Activated T-helper 1 cell treated with Interleukin-2 at 50 U/mL for 16 hours (primary cell): ENCODE measurements at places on chromosomes 7 and 10.

DNA sequence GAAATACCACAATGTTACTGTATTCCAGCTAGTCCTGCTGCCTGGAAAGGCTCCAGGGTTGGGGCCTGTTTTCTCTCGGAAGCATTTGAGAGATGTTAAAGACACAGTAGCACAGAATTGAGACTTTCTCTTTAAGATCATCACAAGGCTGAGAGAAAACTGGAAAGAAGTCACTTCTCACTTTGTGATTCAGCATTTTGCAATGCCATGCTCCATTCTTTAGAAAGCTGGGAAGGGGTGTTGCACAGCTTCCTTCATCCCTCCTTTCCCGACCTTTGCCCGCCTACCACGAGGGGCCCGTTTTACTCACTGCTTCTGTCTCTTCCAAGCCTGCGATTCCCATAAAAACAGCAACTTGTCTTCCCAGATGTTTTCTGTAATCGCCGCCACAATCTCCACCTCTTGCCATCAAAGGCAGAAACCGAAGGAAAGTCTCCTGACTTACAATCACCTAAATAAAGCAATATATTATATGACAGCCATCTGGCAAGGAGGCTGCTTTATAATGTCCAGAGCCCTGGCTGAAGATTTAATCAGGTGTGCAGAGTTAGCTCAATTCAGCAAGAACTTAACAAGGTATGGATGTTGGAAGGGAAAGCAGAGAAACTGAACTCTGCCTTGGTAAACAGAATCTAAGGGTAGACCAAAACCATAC, 18.9 kb downstream of the NOD1 start:
- DNase-seq = no peak

DNA sequence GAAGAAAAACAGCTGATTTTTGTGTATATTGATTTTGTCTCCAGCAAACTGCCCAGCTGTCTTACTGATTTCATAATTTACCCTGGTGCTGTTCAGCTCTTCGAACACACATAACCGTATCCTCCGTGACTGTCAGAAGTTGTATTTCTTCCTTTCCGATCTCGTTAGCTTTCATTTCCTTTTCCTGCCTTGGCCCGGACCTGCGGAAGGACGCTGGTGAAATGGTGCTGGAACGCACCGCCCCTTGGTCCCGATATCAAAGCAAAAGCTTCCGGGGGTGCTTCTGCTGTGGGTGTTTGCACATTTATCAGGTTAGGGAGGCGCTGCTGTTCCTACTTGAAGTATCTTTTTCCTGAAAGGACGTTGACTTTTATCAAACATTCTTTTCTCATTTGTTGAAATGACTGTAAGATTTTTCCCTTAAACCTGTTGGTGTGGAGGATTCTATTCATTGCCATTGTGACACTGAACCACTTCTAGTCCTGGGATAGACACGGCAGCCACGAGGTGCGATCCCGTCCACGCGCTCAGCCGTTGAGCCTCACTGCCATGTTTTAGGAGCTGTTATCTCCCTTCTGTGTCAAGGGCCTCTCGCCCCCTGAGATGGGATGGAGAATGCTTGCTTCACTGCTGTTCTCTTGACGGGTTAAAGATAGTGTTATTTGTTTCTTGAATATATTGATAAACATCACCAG, 72.6 kb downstream of the FOXL3 start:
- no peak for DNase-seq

- no peak for DNase-seq
Observed at GRCh38 chr7:41169317-41169716, 533.6 kb downstream of the INHBA start.

GRCh38 chr7:36019538-36019937, 133.5 kb upstream of the EEPD1 start:
- DNase-seq = no peak

- DNase-seq = no peak
Observed at GRCh38 chr10:108560488-108560887, 1362.8 kb downstream of the XPNPEP1 start.

DNA sequence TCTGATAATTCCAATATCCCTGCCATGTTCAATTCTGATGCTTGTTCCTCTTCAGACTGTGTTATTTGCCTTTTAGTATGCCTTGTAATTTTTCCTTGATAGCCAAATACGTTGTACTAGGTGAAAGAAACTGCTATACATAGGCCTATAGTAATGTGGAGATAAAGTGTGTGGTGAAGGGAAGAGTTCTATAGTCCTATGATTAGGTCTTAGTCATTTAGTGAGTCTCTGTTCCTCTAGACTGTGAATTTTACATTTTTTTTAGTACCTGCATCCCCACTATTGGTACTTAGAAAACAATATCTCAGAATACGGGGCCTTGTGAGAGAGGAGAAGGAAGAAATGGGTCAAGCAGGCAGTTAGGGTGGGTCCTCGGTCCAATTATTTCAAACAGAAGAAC, 59.6 kb upstream of the SEMA3E start:
- no peak for DNase-seq

- no peak for DNase-seq
Observed at GRCh38 chr7:113015034-113015645, 71.5 kb downstream of the GPR85 start.

- DNase-seq = no peak
Observed at GRCh38 chr7:50190776-50191175, 97.7 kb upstream of the ZPBP start.

GRCh38 chr10:93080350-93081046, 6.8 kb downstream of the CYP26A1 start:
- no peak for DNase-seq

GRCh38 chr7:107232568-107233090, 63.8 kb downstream of the HBP1 start:
- DNase-seq = no peak

- no peak for DNase-seq
Observed at GRCh38 chr10:76398043-76398710, 966.8 kb downstream of the LRMDA start.

DNA sequence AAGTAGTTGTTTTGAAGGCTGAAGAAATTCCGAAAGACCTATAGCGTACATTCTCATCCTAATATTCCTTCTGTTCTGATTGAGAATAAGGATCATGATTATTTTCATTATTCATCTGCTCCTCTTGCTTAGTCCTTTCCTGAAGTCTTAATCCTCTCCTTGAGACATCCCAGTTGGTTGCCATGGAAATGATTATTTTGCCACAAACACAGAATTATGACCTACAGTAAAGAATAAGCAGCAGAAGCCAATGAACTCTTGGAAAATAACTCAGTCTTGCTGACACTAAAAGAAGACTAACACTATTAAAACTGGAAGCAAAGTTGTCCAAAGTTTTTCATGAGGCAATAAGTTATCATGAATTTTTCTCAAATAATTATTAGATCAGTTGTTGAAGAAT, 47.8 kb upstream of the JAZF1 start:
- DNase-seq = no peak

GRCh38 chr7:118867860-118868259, 643.4 kb downstream of the ANKRD7 start:
- no peak for DNase-seq

DNA sequence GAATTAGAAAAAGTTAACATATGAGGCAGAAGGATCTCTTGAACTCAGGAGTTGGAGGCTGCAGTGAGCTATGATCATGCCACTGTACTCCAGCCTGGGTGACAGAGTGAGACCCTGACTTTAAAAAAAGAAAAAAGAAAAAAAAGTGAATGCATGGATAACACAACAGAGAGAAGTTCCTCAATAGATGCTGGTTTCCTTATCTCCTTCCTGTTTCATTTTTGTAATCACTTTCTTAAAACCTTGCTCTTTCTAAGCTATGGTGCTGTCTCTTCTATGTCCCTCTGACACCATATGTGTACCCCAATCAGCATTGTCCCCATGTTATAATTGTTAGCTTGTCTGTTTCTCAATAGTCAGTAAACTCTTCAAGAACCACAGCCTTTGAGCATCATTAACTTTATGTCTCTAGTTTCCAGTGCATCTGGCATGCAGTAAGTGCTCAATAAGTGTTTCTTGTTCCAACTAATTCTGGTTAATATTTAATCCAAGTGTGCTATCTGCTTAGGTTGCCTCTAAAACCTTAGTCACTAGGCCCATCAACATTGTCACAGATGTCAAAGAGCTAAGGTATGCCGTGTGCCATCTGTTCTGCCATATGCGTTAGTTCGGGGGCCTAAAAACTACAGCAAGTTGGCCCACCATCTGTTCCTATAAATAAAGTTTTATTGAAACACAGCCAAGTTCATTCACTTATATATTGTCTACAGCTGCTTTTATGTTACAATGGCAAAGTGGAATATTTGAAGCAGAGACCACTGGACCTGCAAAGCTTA, 36.2 kb downstream of the MPP7 start:
- no peak for DNase-seq

DNA sequence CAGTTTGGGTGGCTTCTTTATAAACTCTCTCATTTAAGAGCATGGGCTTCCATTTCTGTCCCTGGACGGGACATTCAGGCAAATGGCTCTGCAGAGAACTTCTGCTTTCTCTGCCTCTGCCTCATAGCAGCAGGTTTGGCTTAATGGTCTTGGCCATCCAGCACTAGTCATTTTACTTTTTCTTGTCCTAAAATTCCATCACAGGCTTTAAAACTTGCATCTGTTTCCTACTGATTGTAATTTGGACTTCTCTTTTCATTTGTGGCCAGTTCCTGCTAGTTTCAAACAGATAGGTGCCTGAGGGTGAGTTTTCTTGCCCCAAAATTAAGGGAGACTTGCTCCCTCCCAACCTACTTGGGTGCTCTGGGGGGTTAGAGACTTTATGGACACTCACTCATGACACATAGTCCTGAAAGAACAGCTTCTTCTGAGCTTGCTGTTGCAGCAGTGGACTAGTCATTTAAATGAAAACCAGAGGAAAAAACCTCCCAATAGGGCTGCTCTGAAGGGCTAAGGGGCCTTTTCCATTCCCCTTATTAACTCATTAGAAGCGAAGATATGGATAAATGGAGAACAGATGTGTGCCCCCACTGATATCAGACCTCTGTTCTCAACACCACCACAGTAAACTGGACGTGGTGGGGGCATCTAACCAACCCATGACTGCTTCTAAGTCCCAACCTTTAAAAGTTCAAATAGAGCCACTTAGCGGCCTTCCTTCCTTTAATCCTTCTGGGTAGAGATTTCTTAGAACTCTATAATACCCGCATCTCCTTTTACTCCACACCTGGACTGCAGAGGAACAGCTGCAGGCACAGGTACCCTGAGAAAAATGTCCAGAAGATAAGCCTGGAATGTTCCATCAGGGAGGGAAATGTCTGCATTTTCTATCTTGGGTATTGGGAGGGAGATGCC, 38.8 kb downstream of the SVOPL start:
- no peak for DNase-seq

GRCh38 chr7:46604241-46604661, 683.2 kb upstream of the IGFBP3 start:
- no peak for DNase-seq

GRCh38 chr10:30943451-30943850, 88.2 kb downstream of the ZNF438 start:
- DNase-seq = no peak

DNA sequence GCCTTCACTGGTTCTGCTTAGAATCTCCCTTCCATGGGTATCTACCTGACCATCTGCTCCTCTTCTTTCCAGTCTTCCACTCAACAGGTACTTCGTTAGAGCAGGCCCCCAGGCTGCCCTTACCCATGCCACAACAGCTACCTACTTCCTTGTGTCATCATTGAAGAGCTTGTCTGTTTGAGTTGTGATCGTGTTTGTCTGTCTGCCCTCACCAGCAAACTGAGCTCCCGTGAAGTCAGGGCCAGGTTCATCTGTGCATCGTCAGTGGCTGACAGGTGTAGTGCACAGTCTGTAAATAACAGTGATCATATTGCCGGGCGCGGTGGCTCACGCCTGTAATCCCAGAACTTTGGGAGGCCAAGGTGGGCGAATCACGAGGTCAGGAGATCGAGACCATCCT, 5.0 kb downstream of the NIPSNAP2 start:
- DNase-seq = no peak

- no peak for DNase-seq
Observed at GRCh38 chr10:77138541-77138940, 499.1 kb downstream of the KCNMA1 start.

GRCh38 chr7:99004216-99004615, 125.9 kb downstream of the TRRAP start:
- DNase-seq = no peak

DNA sequence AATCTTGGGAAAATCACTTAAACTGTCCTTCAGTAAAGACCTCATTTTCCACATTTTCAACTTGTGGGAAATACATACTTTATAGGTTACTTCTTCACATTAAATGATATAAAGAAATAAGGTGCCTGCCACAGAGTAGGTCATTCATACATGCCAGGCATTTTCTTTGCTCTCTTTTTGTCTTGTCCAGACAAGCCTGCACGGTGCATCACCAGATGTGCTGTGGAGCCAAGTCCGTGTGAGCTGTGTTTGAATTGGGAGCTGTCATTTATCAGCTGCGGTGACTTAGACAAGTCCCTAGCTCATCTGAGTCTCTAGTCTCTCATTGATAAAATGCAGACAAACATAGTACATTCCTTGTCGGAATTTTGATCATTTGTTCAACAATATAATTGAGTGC, 432.9 kb downstream of the SORCS3 start:
- no peak for DNase-seq

DNA sequence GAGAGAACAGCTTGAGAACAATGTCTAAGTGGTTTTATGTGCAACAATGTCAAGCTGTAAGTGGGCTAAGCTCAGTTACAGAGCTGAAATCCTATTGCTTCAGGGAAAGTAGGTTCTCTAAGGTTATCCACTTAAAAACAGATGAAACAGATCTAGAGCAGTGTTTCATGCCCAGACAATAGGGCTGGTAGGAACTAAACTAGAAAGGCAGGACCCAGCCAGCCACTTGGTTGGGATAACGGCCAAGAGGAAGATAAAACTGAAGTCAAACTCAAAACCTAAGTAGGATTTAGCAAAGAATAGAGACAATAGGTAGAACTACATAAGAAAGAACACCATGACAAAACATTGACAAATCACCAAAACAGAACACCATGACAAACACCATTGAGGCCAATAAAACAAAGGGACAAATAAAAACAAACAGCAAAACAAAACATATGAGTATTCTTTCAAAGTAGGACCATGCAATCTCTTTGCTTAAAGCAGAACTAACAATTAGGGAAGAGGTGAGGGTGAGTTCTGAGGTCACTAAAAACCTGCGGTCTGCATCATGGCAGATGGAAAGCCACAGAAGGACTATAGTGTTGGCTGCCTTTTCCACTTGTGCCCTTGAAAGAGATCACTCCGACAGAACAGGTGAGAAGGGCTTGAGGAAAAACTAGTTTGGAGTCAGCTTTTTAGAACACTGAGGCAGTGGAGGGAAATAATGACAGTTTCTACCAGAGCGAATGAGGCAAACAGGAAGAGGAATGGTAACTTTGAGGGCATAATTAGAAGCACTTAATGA, 81.0 kb downstream of the HGF start:
- DNase-seq = no peak

DNA sequence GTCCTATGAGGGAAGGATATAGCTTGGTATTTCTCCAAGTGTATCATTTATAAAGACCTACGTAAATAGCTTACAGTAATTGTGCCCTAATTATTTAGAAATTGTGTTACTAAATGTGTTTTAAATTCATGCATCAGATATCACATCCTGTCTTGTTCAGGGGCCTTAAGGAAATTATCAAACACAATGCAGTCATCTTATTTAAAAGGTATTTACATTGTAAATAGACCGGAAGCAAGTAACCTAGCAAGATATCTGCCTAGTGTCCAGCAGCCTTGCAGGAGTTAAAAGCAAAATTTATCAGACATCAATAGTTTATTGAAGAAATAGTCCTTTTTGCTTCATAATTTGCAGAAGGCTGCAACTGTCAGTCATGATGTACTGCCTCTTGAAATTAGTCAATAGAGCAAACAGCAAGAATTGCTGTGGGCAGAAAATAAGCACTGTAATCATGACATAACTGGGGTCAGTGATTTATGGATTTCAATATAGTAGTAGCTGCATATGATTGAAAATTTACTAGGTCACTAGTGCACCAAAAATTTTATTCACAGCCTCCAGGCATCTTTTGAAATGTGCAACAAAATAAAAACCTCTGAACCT, 23.1 kb downstream of the GLRX3 start:
- DNase-seq = no peak
